ENCODE measurements at places on chromosomes 11 and 22.

DNA sequence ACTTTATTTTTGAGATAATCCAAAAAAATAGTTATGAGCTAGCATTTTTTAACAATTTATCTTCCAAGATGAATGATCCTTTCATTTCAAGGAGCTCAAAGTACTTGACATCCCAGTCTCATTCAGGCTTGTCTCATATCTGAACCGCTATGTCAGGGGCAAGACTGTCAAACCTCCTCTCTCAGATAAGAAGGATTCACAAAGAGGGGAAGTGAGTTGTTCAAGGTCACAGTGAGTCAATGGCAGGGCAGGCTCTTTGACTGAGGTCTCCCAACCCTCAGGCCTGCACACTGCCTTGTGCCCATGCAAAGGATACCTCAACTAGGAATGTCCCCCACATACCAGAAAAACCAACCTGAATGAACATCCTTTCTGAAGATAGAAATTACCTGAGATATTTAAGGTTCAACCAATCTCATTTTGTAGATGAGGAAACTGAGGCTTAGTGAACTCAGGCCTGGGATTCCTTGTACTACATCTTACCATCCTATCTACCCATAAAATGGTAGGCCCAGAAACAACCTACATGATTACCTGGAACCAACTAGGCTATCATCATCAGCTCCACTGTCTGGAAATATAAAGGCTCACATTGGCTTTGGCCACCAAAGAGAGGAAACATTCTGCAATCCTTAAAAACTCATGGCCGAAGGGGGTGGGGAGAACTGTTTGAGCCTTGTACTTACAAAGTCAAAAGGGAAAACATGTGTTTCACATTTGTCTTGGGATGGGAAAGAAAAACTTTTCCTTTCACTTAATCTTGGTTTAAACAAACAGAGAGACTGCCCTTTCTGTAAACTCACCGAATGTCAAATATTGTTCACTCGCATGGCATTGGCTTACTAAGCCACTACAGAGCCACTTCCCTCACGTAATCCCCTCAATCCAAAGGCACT is 51.1 kb downstream of the LIF start:
- DNase-seq: no peak

GRCh38 chr11:42034826-42035225 is 575.4 kb upstream of the LRRC4C start:
- DNase-seq: no peak

DNA sequence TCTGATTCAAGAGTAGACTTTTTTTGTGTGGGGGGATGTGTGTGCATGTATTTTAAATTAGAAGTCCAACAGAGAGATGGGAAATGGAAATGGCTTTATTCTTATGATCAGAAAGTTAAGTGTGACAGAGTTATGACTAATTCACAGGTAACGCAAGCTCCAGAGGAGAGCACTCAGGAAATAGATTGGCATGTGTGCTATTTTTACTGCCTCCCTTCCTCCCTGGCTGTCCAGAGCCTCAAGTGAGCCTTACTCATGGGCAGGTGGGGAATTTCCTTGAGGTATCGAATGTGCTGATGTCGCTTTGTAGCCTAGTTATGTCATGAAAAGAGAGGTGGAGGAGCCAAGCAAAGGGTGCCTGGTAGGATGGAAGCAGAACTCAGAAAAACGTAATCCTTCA is 70.3 kb upstream of the BDNF start:
- no peak for DNase-seq

GRCh38 chr11:93921695-93922468 is 71.5 kb upstream of the VSTM5 start:
- no peak for DNase-seq

GRCh38 chr22:48091060-48091650 is 1328.7 kb downstream of the TBC1D22A start:
- DNase-seq: no peak

GRCh38 chr11:122812638-122813037 is 25.7 kb upstream of the CRTAM start:
- peak; percentile 39 for DNase-seq

DNA sequence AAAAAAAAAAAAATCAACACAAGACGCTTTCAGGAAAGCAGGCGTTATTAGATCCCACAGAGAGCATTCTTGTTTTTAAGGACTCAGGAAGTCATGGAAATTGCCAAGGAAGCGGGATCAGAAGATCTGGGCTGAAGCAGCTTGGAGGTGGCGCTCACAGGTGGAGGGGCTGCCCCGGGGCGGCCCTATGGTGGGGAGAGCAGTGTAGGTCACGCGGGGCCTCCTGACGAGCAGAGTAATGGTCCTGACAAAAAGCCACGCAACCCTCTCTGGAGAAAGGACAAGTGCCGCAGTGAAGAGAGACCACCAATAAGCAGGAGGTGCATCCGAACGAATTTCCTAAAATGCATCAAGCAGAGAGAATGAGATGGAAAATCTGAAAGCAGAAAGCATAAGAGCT is 407.0 kb downstream of the BRD1 start:
- no peak for DNase-seq

All from CD8-positive, alpha-beta memory T cell (primary cell).